ENCODE measurements at places on chromosomes 2 and 18.

GRCh38 chr2:149561309-149561926, 26.2 kb downstream of the MMADHC start:
- peak; percentile 51 for DNase-seq

- no peak for DNase-seq
These were observed 18.2 kb downstream of the MEP1B start for GRCh38 chr18:32208023-32208422.

DNA sequence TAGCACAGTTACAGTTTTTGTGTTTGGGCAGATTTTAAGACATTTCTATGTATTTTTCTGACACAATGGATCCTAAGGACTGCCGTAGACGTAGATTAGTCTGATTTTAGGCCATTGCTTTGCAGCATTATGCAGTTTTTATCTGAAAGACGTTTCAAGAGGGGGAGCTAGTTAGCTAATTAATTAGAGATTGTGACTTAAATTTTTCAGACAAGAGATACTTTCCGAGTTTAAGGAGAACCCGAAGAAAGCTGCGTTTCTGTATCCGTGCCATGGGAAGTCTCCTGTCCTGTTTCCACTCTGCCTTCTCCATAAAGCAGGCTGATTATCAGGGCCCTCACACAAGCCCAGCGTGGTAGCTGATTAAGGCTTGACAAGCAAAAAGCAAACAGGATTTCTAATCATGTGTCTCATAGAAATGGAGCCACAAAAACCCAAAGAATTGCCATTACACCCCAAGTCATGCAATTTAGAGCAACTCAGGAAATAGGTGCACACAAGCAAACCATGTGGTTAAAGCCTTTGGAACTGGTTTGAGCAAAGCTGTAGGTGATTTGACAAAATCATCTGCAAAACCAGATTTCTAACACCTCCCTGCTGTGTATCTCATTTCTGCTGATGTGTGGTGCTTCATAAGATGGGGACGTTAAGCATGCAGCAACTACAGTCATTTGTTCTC, 808.1 kb downstream of the RNF144A start:
- no peak for DNase-seq

DNA sequence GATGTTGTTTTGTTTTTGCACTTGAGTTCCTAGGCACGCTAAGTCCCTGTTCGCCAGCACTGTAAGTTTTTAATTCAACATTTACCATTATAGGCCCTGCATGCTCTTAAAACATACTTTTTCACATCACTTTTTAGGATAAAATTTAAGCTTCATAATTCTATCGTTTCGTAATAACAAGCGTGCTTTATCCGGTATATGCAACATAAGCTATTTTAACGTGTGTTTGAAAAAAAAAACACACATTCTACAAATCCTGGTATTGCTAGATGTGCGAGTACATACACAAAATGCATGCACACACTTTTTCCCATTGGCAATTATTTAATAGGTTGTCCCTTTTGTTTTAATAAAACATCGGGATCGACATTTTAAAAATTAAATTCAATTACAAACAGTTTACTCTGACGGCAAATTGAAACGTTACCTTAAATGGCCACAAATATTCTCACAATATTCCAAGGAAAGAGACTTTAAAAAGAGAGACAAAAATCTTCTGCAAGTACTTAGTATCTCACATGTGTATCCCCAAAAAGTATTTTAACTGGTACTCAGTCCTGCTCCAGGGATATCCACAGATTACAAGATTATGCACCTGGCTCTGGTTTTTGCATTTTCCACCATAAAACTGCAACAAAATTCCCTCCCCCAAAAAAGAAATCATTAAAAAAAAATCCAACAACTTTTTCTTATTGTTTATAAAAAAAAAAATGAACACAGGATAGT, 1.0 kb upstream of the TCF4 start:
- DNase-seq = no peak

- DNase-seq = no peak
These were observed 49.8 kb downstream of the FBLN7 start for GRCh38 chr2:112187805-112188596.

DNA sequence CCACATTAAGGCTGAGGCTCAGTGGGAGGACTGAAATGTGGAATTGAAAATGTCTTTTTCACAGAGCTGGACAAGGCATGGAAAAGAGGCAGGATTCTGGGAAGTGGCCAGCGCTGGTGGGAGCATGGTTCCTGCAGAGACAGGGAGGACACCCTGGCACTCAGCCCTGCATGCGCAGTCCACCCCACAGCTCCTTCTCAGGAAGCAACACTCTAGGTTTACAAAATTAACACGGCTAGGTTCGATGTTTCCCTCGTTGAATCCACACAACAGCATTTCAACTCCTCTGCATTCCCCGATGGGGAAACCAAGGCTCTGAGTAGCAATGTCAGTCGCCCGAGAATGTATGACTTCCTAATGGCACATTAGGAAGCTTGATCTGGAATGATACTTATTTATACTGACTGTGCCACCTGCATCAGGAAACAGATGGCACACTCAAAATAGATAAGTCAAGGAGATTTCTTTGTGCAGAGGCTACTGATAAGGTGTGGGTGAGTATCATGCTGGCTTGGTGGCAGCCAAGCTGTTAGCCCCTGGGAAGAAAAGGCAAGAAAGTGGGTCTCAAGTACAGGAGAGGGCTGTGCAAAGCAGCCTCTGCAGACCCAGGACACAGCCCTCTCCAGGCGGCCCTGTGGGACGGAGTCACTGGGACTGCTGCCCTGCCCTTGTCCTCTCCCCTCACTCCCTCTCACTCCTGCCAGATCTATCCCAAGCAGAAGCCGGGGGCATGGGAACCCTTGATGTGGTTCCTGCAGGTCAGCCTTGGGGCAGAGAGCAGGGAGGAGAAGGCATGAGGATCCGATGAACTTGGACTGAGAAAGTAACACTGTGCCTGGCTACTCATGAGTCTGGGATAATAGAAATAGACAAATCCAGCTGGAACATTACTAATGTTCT, 158.4 kb upstream of the FHL2 start:
- DNase-seq = no peak

DNA sequence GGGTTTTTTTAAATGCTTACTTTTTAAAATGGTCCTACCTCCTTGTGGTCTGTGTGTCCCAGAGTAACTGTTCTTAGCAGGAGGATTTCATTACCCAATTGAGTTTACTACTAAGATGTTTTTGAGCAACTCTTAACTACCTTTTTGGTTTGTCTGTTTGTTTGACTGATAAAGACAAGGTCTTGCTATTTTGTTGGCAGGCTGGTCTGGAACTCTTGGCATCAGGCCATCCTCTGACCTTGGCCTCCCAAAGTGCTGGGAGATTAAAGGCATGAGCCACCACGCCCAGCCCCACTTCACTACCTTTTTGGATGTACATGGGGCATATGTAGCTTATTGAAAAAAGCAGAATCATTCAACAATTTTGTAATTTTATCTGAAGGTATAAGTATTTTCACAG, 14.9 kb downstream of the MRPS9 start:
- DNase-seq = no peak

- peak; percentile 43 for DNase-seq
These were observed 597 bp downstream of the RNF103 start for GRCh38 chr2:86623043-86623493.

DNA sequence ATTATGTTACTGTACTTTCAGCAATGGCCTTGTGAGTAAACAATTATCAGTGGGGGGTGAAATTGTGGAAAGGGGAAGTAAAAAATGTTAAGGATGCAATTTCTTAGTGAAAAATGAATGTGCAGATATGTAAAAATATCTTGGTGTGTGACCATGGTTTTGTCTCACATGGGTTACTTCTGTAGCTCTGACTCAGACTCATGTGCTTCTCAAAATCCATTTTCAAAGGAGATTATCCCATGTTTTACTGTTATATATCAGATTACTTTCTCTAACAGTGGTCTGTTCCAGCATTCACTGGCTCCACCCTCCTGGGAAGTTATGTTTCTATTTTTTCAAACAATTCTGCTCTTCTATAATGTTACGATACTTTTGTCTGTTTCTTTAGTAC, 298.2 kb upstream of the COL3A1 start:
- no peak for DNase-seq

Measured in endothelial cell (in vitro differentiated cells).